ENCODE measurements at places on chromosomes 3 and 15. TPM values are rescaled to one million over a fixed set of nuclear protein-coding genes. Genes with fewer than 3 reads are reported as not detected.

The CCDC80 gene
- 657 TPM for total RNA-seq

GRCh38 chr3:139225548-139225947 lies 118.3 kb upstream of the MRPS22 start:
- no peak for DNase-seq

DNA sequence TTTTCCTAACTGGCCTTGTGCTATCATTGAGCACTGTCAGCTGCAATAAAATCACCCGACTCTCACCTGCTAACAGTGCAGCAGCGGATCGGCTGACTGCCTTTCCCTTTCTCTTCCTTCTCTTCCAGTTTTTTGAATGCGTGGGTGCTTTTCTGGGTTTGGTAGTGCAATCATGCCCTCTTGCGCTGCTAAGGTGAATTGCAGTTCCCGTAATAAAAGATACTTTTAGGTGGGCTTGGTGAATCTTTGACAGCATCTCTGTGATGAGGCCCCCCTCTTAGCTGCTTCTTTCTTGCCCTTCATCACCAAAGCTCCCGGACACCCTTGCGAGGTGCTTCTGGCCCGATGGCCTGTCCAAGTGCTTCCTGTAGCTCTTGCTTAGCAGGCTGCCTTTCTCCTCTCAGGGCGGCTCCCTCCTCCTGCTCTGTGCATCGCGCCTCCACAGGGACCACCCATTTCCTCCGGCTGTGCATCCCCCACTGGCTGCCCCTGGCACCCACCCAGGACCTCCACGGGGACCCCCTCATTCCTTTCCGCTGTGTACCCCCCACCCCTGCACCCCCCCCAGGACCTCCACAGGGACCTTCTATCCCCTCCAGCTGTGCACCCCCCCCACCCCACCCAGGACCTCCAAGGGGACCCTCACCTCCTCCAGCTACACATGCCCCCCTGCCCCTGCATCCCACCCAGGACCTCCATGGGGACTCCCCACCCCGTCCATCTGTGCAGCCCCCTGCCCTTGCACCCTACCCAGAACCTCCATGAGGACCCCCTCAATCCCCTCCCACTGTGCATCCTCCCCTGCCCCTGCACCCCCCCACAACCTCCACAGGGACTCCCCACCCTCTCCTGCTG lies 50.8 kb upstream of the RPL32 start:
- peak; percentile 97 for DNase-seq

DNA sequence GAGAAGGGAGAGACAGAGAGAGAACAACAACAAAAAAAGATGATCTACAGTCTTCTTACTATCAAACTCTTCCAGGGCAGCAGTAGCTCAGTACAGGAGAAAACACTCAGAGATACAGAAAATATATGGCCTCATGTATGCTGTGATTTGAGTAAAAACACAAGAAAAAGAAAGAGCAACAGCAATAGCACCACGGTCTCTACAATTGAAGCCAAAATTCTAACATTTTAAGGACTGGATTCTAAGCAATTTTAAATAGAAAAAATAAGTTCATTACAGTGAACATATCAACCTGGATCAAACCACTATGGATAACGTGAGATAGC lies 43.5 kb upstream of the ALCAM start:
- no peak for DNase-seq

The UPK1B gene
- total RNA-seq: 0.36 TPM

The REC114 gene
- not detected for total RNA-seq

GRCh38 chr3:169573148-169573547 lies 90.4 kb downstream of the MECOM start:
- no peak for DNase-seq

Data from osteoblast (primary cell).